Type B pancreatic cell (in vitro differentiated cells): ENCODE measurements at places on chromosomes 1 and 21.

DNA sequence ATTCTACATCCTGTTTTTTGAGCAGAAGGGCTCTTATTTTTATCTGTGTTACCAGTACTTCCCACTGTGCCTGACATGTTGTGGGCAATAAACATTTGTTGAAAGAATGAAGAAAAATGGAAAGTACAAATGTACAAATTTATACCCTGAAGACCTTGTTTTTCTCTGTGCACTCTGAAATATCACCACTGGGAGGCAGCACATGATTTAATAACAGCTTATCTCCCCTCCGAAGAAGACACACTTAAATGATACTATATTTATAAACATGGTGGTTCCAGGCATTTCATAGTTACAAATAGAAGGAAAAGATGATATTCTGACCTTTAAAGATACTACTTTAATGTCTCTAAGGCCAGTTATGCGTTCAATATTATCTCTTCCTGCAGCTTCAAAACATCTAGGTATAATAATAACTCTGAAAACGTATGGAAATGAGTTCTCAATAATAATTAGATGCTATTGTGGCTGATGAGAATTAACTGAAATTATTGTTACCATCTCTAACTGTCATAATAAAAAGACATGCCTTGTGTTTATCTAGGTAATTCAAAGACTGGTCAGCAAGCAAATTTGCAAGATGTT, 12.8 kb downstream of the DYNLT5 start:
- no peak for DNase-seq

- no peak for DNase-seq
Measured at GRCh38 chr1:20785907-20786252, 1.2 kb downstream of the HP1BP3 start.

- DNase-seq = no peak
Measured at GRCh38 chr21:39381009-39381408, 32.1 kb upstream of the HMGN1 start.

GRCh38 chr1:44854970-44855369, 11.9 kb upstream of the PTCH2 start:
- no peak for DNase-seq

GRCh38 chr1:54475357-54475881, 69.2 kb upstream of the SSBP3 start:
- DNase-seq = no peak

GRCh38 chr1:4090976-4091660, 191.0 kb upstream of the C1orf174 start:
- DNase-seq = no peak

DNA sequence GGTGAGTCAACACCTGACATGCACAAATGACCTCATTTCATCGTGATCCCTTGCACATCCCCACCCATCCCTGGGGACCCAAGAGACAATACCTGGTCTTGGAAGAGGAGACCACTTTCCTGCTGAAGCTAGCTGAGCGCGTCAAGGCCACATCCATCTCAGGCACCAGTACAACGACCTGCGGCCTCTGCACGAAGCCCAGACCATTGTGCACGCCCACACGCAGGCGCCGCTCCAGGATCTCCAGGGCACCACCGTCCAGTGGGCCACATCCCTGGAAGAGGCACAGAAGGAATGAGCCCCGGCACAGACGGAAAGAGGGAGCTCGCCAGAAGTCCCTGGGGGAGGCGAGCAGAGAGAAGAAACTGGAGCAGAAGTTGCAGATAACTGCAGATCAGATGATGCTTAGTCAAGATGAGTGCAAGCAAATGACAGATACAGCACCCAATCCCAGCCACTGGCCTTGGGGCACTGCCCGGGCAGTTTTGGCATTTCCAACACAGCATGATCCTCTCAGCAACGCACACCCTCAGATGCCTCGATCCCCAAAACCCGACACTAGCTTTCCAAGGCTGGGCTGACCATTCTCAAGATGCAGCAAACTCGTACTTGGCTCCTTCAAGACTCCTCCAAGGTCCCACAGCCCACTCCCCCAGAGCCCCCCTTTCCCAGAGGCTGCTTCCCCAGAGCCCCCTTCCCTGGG, 44.1 kb downstream of the NPHP4 start:
- DNase-seq = peak; percentile 48

- DNase-seq = no peak
Measured at GRCh38 chr1:184387069-184387475, 243 bp downstream of the C1orf21 start.

- DNase-seq = no peak
Measured at GRCh38 chr1:119966681-119967080, 70.4 kb upstream of the ADAM30 start.

GRCh38 chr1:77514921-77515776, 167.3 kb downstream of the ZZZ3 start:
- DNase-seq = no peak

GRCh38 chr1:191145834-191146233, 668.2 kb upstream of the BRINP3 start:
- DNase-seq = no peak

- DNase-seq = peak; percentile 94
Measured at GRCh38 chr1:110338309-110338885, 780 bp upstream of the RBM15 start.

GRCh38 chr1:7002728-7003127, 217.5 kb downstream of the CAMTA1 start:
- DNase-seq = no peak

DNA sequence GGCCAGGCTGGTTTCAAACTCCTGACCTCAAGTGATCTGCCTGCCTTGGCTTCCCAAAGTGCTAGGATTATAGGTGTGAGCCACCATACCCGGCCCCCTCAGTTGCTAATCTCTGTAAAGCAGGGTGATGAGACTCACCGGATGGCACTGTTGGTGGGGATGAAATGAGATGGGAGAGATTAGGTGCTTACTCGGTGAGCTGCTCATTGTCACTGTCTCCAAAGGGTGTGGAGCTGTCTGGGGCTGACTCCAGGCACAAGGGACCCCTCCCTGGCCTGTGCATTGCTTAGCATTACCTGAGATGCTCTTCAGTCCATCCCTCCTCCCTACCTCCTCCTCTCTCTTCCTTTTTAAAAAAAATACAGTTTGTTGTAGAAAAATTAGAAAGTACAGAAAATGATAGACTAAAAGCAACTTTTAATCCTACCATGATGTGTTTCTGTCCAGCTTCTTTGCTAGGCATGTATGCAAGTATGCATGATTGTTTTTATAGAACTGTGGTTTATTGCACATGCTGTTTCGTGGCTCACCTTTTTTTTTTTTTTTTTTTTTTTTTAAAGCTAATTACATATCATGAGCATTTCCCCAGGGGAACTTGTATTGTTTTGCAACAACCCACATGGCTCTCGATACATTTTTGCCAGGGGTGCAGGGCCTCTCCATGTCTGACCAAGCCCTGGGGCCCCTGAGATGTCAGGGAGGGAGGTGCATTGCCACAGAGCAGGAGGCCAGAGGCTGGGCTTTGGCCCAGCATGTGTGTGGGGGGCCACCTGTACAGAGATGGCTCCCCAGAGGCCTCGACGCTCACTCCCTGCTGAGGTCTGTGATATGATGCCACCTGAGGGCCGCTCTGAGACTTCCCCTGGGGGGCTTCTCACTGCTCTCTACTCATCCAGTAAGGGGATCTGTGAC, 55.4 kb downstream of the ARHGEF10L start:
- DNase-seq = no peak

DNA sequence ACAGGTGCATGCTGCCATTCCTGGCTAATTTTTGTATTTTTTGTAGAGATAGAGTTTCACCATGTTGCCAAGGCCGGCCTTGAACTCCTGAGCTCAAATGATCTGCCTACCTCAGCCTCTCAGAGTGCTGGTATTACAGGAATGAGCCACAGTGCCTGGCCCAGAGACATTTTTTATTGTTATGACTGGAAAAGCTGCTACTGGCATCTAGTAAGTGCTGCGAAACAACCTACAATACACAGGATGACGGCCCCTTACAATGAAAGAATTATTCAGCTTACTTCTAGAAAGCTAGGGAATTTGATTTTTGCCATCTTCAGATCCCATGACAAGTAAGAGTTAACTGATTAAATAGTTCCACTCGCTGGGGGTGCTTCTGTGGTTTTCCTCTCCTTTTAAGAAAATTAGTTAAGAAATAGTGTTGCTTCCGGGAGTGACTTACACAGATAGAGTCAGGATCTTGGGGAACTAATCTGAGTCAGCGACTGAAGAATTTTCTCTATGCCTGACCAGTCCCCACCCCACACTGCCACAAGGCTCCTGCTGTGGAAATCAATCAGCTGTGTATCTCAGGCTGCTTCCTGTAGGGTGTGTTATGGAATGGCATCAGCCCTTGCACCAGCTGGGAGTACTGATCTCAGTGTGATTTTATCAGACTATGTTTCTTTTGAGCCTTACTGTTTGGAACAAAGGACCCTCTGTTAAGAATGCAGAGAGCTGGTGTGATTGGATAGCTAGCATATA, 93.0 kb upstream of the BMP8A start:
- DNase-seq = no peak

GRCh38 chr1:185645686-185646085, 88.5 kb upstream of the HMCN1 start:
- no peak for DNase-seq

DNA sequence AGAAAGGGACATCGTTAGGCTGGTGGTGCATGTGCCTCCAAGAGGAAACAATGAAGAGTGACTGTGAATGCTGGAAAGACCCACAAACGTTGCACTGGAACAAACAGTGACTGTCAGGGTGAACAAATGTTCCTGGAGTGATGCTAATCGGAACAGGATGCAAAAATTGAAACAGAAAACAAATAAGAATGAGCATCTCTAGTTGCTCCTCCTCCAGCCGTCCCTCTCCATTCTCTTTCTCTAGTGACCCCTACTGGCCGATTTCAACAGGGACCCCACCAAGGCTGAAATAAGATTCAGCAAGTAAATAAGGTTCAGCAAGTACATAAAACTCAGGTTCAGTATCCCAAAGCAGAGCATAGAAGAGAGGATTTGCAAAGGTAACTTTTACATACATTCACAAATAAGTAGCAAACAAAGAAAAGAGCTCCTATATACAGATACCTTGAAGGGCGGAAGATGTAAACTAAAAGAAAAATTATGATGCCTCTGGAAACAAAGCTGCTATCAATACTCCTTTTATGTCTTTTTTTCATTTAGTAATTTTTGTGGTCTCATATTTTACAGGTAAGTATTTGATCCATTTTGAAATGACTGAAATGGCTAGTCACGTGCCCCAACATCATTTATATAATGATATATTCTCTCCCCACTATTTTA, 836.1 kb upstream of the ADAMTS5 start:
- DNase-seq = no peak

- no peak for DNase-seq
Measured at GRCh38 chr1:41766546-41766945, 152.2 kb downstream of the HIVEP3 start.

DNA sequence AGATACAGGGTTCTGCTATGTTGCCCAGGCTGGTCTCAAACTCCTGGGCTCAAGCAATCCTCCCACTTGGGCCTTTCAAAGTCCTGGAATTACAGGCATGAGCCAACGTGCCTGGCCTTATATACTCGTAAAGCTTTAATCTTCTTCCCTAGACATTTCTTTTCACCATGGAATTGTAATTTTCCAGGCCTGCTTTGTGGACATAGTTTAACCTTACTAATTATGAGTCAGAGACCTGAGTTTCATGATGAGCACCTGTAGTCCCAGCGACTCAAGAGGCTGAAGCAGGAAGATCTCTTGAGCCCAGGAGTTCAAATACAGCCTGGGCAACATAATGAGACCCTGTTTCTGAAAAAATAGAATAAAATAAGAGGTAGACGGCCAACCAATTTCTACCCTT, 12.3 kb downstream of the PATJ start:
- no peak for DNase-seq

DNA sequence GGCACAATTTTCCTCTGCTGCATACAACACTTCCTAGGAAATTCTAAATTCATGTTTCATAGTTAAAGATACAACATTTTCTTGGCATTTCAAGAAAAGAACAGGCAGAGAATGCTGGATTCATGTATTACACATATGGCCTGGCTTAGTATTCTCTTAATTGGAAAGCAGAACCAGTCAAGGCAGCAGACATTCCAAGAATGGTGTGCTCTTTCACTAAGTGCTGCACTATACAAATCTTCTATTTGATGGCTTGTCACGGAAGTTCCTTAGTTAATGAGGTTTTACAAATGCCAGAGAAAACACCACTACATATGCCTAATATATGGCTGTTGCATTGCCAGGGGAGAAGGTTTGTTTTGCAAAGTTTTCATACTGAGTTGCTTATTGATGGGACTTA, 80.8 kb upstream of the DYNLT5 start:
- DNase-seq = no peak

GRCh38 chr1:79441238-79441637, 434.7 kb upstream of the ADGRL4 start:
- DNase-seq = no peak

DNA sequence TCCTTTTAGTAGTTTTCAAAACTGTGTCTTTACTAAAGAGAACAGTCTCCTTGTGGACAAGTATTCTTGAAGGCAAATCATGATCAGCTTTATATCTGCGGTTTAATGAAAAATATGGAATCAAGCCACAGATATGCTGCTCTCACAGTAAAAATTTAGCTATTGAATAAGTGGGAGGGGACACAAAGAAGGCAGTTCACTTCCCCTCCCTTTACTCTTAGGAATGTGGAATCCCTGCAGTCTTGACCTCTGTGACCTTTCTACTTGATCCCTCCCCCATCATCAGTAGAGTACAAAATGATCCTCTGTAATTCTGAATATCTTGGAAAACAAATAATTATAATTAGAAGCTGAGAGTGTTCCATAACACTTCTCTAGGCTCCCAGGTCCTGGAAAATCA, 136.7 kb upstream of the HOOK1 start:
- no peak for DNase-seq
